ENCODE measurements at places on chromosomes 16 and 17.

GRCh38 chr16:24118126-24118821 is 137.9 kb upstream of the CACNG3 start:
- DNase-seq: no peak

DNA sequence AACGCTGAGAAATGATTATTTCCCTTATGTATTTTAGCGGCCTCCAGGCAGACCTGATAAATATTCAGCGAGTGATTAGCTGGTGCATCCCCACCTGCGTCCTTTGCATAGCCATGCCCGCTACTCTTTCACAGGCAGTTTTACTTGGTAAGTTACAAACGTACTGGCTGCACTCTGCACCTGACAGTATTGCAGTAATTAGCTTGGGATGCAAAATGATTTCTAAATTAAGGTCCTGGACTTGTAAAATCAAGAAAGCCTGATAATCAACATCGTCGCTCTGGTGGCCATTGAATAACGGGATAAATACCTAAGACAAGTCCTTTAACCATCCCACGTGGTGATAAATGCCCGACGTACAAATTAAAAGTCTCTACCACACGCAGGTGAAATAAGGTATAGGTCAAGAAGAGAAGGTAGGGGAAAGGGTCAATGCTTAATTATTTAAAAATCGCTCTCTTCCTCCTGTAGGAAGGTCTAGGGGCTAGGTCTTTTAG is 998 bp upstream of the PRKCA start:
- DNase-seq: no peak

GRCh38 chr17:50889528-50890118 is 23.5 kb upstream of the TOB1 start:
- DNase-seq: no peak

- DNase-seq: no peak
Observed at GRCh38 chr17:42459256-42459800, 650 bp downstream of the ATP6V0A1 start.

GRCh38 chr16:10601444-10602408 is 21.3 kb upstream of the EMP2 start:
- no peak for DNase-seq

GRCh38 chr17:78510141-78511075 is 66.8 kb downstream of the DNAH17 start:
- no peak for DNase-seq
